ENCODE measurements at places on chromosomes 2 and 18. TPM values are rescaled to one million over a fixed set of nuclear protein-coding genes. Genes with fewer than 3 reads are reported as not detected.

Gene TLX2
- total RNA-seq = not detected

Gene ANKRD23
- total RNA-seq = 1.7 TPM

Gene LINC00305
- total RNA-seq = not detected

Gene KCNG2
- 0.46 TPM for total RNA-seq

Gene TRIM43
- total RNA-seq = not detected

Gene RIT2
- not detected for total RNA-seq

Gene COL4A4
- total RNA-seq = 36.1 TPM

Gene EPB41L3
- 68.9 TPM for total RNA-seq

- no peaks in the 10 kb centered on the region for H3K4me1 ChIP-seq
- H3K4me3 ChIP-seq = no peak overlapping the region
- no peaks in the 10 kb centered on the region for H3K27me3 ChIP-seq
- no peak for DNase-seq
Observed at GRCh38 chr18:46856973-46857372, 60.3 kb downstream of the PIAS2 start.

DNA sequence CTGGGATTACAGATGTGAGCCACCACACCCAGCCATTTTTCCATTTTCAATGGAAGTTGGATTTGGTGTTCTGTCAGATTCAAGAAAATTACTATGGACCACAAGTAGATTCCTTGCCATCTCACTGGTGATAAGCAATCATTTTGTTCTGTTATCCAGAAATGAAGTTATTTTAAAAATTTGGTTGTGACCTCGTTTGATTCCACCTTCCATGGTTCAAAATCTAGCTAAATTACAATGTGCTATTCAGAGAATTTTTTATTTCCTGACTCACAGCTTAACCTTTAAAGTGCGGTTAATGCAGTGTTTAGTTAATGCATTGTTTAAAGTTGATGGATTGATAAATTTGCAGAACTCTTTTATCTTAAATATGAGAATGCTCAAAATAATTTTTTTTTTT is 243.2 kb upstream of the BOD1L2 start:
- H3K27me3 ChIP-seq = no peaks in the 10 kb centered on the region
- no peak overlapping the region for H3K4me3 ChIP-seq
- no peaks in the 10 kb centered on the region for H3K36me3 ChIP-seq
- DNase-seq = no peak
- H3K27ac ChIP-seq = no peak overlapping the region
- H3K4me1 ChIP-seq = no peaks in the 10 kb centered on the region

- no peaks in the 10 kb centered on the region for H3K36me3 ChIP-seq
- no peaks in the 10 kb centered on the region for H3K4me1 ChIP-seq
- DNase-seq = no peak
Observed at GRCh38 chr2:21693081-21693480, 569.3 kb downstream of the TDRD15 start.

DNA sequence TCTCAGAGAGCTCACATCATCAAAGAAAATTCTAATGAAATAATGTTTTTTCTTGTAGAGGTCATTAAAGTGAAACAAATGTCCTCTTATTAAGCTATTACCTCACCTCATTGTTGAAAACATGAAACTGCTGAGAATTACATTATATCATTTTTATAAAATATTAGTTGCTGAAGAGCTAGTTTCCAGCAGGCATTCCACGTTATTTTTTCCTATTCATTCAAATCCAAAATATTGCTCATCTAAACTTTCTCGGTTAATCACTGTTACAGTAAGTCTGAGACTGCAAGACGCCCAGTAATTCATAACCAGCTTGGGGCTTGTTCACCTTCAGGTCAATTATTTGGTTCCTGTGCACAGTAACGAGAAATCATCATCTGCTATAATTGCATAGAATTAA is 138.5 kb upstream of the RASGRP3 start:
- DNase-seq = no peak
- H3K4me3 ChIP-seq = no peak overlapping the region
- no peak overlapping the region for H3K27ac ChIP-seq
- H3K36me3 ChIP-seq = no peaks in the 10 kb centered on the region
- H3K27me3 ChIP-seq = no peaks in the 10 kb centered on the region

GRCh38 chr2:130376433-130377293 is 20.8 kb downstream of the PTPN18 start:
- no peaks in the 10 kb centered on the region for H3K27me3 ChIP-seq
- no peak for DNase-seq
- no peaks in the 10 kb centered on the region for H3K36me3 ChIP-seq
- no peak overlapping the region for H3K4me3 ChIP-seq
- no peak overlapping the region for H3K27ac ChIP-seq

- no peak overlapping the region for H3K27ac ChIP-seq
- H3K4me1 ChIP-seq = no peaks in the 10 kb centered on the region
- DNase-seq = no peak
- no peak overlapping the region for H3K4me3 ChIP-seq
- no peaks in the 10 kb centered on the region for H3K27me3 ChIP-seq
Observed at GRCh38 chr2:65158557-65158956, 28.7 kb upstream of the RAB1A start.

DNA sequence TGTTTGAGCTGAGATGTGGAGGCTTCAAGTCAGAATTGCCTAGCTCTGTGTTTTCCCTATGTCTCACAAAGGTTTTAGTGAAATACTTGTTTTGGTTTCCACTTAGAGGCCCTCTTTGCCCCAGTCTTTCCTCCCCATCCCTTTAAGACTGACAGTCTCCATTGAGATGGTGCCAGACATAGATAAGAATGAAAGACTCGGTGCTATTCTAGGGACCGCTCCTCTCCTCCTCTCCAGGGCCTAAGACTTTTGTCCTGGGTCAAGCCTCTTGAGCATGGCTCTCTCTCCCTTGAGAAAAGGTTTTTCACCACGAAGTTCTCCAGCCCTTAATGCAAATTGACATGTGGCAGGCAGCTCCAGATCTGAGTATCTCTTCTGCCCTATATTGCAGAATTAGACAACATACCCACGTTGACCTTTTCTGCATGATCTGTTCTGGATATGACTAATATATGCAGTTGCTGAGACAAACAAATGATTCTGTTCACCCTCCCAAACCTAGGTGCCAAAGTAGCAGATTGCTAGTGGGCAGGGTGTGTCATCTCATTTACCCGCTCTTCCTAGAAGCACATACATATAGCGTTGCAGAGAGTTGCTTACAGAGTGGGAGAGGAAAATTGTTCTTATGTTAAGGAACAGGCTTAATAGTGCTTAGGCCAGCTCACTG is 47.5 kb upstream of the ACSL3 start:
- no peak overlapping the region for H3K27ac ChIP-seq
- DNase-seq = no peak
- no peaks in the 10 kb centered on the region for H3K36me3 ChIP-seq
- no peak overlapping the region for H3K4me3 ChIP-seq
- H3K27me3 ChIP-seq = no peaks in the 10 kb centered on the region
- no peaks in the 10 kb centered on the region for H3K4me1 ChIP-seq

DNA sequence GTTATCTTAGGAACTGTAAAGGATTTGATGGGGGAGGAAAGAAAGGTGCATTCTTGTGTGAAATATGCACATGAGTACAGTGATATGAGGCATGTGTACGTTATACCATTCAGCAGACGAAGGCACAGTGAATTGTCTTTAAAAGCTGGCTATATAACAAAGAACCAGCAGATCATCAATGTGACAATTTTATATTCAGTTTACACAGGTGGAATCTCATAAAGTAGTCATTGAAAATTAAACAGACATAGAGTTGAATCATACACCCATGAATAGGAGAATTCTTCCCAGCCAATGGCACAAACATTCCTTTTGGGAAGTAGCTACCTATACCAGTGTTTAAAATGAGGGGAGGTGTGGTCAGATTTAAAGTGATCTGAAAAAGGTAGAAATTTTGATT is 470.3 kb downstream of the DSC3 start:
- no peak overlapping the region for H3K27ac ChIP-seq
- no peak overlapping the region for H3K4me3 ChIP-seq
- no peaks in the 10 kb centered on the region for H3K4me1 ChIP-seq
- DNase-seq = no peak

- H3K4me3 ChIP-seq = no peak overlapping the region
- DNase-seq = no peak
- H3K27ac ChIP-seq = no peak overlapping the region
- no peaks in the 10 kb centered on the region for H3K27me3 ChIP-seq
Observed at GRCh38 chr2:188600536-188601210, 309.0 kb downstream of the GULP1 start.
